ENCODE measurements at places on chromosomes 12 and 14.

DNA sequence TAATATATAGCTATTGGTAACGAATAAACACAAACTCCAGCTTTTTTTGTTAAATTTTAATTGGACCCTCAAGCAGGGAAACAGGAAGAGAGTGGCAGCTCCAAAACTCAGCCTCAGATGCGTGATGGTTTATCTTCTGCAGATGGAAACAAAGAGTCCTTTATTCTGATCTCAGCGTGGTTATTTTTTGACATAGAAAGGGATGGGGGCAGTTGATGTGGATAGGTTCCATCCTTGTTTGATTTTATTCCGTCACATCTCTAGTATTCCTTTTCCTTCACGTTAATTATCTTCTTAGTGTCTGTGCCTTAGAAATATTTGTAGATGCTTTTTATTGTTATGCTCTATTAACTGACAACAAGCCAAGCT lies 447.6 kb upstream of the SEL1L start:
- DNase-seq = no peak

DNA sequence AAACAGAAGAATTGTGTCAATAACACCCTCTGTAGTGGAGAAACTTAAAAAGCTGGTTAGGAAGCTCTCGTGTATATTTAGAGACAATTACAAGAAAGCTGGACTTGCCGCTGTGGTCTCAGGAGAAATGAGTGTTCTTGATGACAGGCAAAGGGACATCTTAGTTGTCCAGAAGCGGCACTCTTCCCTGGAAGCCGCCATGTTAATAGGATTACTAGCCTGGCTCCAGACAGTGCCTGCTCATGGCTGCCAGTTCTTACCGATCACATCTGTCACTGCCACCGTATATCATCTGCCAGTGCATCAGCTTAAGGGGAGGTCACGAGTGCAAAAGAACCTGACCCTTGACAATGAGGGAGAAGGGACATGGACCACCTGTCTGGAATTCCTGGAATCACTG lies 48.9 kb downstream of the C14orf132 start:
- DNase-seq = no peak

GRCh38 chr14:60094306-60094897 lies 2.7 kb downstream of the PCNX4 start:
- peak; percentile 86 for DNase-seq

- DNase-seq = peak; percentile 80
Measured at GRCh38 chr14:72745546-72745945, 148.4 kb downstream of the DPF3 start.

DNA sequence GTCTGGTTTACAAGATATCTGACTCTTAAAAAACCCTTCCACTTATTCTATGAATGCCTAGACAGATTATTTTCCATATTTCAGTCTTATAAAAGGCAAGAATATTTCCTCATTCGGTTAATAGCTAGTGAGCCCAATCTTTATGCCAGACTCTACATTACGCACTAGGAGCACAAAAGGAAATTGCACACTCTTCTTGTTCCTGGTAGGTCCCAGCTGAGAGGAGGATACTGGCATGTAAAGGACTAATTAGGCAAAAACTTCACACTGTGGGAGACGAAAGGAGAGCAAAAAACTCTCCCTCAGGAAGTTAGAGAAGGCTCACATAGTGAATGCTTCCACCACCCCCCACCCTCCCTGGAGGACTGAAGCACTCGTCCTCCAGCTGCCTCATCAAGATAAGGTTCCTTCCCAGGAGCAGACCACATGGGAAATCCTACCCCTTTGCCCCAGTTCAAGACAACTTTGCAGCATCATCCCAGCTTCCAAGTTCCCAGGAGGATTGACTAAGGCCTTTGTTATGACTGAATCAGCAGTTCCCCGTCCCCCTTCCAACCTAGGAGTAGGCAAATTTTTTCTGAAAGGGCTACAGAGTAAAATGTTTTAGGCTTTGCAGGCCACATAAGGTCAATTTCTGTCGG lies 14.5 kb downstream of the CAPZA3 start:
- DNase-seq = peak; percentile 62

DNA sequence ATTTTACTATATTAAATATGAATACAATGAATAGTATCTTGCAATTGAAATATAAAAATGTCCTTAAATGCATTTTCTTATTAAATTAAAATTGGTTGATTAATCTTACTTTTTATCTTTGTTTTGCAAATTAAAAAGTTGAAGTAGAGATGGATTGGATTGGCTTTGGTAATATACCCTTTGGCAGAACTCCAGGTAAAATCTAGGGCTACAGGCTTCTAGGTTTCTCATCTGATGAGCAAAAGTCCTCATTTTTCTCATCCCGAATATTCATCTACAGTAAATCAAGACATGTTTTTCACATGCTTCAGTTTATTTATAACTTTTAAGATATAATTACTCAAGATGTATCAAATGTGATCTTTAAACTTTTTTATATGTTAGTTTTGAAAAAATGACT lies 2.2 kb downstream of the PTPRR start:
- no peak for DNase-seq

DNA sequence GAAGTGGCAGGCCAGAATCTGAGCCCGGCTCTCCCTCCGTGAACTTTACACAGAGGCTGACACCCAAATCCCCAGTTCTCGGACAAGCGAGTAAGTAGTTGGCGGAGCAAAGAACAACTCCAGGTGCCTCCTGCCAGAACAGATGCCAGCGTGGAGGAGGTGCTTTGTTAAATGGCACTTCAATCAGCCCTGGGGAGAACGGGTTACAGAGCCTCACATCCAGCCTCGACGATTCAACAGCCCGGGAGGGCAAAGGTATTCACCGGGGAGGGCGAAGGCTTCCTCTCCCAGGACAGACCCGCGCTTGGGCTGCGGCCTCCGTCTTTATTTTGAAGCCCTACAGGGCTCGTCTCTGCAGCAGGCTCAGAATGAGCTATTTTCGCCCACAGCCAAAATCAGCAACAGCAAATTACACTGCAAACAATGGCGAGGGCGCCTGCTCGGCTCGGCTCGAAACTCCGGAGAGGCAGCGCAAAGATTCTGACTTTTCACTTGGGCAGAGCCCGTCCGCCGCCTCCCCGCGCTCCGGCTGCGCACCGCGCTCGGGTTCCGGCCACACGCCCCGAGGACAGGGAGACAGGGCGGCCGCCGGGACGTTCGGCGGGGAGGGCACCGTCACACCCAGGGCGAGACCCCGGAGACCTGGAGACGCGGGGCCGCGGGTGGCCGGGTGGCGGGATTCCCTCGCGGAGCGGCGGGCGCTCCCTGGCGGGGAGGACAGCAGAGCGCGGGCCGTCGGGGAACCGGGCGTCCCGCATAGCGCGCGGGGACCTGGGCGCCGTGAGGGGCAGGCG lies 811 bp downstream of the TMCC3 start:
- peak; percentile 51 for DNase-seq

DNA sequence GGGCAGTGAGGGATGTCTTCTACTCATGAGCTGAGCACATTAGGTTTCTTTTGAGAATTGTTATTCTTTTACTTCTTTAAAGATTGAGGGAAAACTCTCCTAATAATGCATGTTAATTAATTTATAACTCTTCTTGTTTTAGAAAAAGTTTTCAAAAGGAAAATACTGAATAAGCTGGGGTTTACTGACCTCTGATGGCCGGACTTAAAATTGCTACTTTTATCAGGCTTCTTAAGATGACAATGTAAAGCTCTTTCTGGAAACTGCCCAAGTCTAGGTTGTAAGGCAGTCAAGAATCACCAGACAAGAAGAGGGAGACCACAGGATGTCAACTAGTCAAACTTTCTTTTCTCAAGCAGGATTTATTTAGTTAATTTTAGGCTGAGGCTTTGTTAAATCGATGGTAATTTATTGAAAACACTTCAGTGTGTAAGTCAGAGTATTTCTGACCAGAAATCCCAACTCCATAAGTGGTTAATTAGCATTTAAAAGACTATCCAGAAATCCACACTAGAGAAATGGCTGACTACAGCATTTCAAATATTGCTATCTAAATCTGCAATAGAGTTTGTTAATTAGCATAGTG lies 82.1 kb downstream of the AVPR1A start:
- DNase-seq = peak; percentile 67

DNA sequence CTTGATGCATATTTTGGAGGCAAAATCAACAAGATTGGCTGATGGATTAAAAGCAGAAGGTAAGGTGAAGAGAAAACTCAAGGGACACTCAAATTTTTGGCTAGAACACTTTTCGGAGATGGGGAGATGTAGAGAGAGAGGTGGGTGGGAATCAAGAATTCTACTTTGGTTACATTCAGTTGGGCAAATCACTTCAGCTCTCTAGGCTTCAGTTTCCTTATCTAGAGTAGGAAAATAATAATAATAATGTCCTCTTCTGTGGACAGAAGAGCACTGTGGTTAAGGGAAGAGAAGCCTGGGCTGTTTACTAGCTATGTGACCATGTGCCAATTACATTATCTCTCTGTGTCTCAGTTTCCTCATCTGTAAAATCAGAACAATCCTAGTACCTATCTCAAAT lies 23.4 kb upstream of the DHRS2 start:
- DNase-seq = no peak

DNA sequence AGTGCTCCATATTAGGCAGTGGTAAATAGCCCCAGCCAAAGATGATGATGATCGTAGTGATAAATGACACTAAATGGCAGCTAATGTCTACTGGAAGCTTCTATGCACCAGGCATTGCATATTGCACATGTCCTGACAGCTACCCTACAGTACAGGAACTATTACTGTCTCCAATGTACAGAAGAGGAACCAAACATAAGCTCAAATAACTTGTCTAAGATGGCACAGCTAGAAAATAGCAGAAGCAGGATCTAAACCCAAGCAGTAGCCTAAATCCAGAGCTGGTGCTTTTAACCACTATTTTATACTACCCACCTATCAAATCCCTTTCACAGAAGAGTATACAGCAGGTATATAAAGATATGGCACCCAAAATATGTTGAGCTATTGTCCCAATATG lies 28.9 kb downstream of the ESR2 start:
- no peak for DNase-seq

DNA sequence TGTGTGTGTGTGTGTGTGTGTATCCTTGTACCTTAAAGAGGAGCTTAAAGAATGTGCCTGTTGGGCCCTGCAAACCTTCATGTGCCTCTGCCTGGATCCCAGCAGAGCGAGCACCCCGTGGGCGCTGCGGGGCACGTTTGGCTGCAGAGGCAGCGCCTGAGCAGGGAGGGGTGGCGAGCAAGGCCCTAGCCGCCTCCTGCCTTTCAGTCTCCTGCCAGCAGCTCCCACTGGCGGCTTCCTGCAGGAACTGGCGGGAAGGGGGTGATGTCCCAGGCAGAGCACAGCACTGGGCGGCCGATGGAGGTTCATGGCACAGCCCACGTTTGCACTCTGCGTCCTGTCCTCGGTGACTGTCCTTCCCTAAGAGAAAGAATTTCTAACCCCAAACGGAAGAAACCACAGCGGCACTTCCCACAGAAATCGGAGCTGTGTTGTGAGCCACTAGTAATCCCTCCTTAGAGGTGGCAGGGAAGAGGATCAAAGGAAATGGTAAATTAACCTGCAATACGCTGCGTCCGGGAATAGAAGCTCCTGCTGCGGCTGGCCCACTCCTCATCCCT lies 19.8 kb downstream of the ZBTB42 start:
- peak; percentile 77 for DNase-seq

DNA sequence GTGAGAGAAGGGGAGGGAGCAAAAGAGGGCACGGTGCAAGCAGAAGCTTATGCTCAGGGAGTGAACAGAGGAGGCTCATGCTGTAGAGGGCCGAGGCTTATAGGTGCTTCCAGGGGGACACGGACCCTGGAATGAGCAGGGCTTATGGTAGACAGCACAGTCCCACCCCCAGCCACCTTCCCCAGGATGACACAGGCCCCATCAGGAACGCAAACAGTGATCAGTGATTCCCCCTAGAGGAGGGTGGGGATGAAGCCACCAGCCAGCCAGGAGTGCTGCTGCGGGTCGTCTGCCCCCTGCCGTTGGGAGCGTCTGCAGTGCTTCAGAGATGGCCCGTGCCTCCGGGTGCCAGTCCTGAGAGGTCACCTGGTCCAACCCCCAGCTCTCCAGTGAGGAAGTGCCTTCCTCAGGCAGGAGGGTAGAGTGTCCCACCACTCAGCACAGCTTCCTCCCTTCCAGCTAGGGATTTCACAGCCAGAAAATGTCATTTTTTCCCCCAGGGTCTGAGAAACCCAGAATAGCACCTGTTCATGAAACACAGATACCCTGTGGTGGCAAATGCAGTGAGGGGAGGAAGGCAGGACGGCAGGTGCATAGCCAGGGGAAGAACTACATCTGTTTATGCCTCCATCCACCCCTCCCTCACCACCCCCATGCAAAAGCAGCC lies 60.7 kb downstream of the SLC6A12 start:
- peak; percentile 77 for DNase-seq

- DNase-seq = peak; percentile 11
Measured at GRCh38 chr12:124231980-124232653, 62.8 kb upstream of the RFLNA start.

DNA sequence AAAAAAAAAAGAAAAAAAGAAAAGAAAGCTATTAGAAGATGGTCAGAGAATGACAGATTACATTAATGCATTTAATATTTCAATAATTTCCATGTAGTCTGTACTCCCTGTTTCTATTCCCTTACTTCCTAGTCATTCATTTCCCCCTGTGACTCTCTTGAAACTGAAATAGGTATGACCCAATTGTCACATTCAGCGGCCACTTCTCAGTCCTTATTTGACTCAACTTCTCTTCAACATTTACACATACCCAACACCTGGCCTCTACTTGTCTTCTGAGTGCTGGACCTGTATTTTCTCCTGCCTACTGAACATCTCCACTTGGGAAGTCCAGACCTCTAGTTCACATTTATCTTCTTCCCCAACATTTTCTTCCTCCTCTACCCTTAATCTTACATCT lies 7.2 kb downstream of the EEA1 start:
- DNase-seq = no peak

GRCh38 chr14:51369814-51370213 lies 129.8 kb downstream of the TMX1 start:
- peak; percentile 13 for DNase-seq

GRCh38 chr14:71403656-71404055 lies 496.4 kb downstream of the PCNX1 start:
- peak; percentile 25 for DNase-seq

GRCh38 chr12:44002607-44003006 lies 166.7 kb downstream of the TMEM117 start:
- DNase-seq = no peak

GRCh38 chr12:30908722-30909348 lies 17.7 kb upstream of the TSPAN11 start:
- DNase-seq = no peak

GRCh38 chr12:53968214-53969127 lies 4.5 kb upstream of the HOXC11 start:
- no peak for DNase-seq

DNA sequence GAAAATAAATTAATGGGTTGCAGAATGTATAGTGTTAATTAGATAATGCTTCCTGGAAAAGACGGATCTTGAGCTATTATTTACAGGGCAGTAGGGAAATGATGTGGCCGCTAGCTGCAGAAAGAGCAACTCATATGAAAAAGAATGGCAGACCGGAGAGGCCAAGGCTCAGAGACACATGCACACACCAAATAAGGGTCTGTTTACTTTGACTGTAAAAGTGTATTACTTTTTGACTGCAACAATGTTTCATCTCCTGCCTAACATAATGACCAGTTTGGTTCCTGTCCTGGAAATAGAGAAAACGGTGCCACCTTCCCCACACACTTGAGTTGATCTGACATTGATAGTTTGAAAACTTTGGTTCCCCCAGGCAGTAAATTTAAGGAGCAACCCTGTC lies 290.9 kb downstream of the CACNA1C start:
- no peak for DNase-seq

- DNase-seq = peak; percentile 97
Measured at GRCh38 chr12:49018261-49019119, at the start of gene PRKAG1. Gene PRKAG1, minus strand, starts transcription at chr12:49018776. Its CDS starts 36 bp downstream, at chr12:49018740.
